ENCODE measurements at places on chromosomes 7 and 10.

DNA sequence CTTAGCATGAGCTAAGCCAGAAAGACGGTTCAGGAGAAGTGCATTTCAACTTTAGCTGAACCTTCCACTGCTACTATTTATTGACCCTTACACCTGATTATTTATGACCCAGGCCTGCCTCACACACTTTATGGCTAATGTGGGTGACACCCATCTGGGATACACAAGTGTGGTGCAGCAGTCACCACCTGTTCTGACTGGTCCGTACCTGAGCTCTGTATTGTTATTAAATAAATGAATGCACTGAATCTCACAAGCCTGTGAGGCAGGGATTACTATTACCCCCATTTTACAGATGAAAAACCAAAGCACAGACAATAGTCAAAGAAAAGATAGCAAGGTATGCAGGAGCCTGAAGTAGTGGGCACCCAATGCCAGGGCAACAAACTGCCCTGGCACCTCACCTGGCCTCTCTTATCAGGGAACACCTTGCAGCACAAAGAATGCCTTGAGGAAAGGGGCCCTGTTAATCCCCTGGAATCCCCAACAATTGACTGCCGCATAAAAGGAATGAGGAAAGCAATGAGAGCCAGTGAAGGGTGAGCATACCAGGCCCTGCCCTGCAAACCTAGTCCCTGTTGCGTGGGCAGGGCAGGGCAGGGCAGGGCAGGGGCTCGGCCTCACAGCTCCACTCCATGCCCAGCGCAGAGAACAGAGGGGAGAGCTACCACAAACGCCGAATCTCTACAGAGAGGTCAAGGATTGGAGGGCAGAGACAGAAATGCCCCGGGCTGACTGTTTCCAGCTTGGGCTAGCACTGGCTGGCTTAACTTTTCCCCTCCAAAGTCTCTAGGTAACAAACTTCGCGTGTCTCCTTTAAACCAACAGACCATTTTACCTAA is 1.3 kb downstream of the ANXA11 start:
- DNase-seq: peak; percentile 79

- peak; percentile 55 for DNase-seq
Observed at GRCh38 chr10:30068492-30069223, 9.3 kb upstream of the JCAD start.

- peak; percentile 23 for DNase-seq
Observed at GRCh38 chr7:139730746-139731612, 46.8 kb downstream of the HIPK2 start.

DNA sequence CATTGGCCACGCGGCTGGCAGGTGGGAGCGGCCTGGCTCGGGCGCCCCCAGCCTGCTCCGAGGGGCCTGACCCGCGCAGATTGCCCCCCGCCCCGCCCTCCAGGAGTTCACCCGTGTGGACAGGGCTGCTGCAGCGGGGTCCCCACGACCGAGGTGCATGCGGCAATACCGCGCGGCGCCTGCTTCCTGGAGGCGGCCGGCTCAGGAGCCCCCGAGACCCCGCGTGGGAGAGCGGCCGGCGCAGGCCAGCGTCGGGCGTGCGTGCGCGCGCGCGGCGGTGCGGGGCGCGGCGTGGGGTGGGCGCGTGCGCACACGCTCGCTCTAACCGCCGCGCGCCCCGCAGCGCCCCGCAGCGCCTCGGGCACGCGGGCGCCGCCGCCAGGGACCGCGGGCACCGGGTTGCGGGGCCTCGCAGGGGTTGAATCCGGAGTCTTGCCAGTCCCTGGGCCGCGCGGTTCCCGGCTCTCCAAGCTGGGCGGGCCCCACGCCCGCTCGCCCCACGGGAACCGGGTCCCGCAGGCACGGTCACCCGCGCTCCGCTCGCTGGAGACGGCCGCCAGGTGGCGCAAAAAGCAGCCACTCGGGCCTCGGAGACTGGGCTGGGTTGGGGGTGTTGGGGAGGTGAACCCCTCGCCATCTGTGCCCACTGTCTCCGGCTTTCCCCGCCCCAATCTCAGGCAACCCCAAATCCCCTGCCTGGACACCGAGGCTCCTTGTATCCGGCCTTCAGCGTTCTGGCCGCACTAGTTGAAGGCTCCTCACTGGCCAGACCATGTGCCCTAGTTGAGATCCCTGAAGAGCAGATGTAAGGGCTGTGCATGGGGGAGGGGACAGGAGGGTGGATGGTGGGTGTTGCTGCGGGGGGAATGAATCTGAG is 1.3 kb upstream of the ACHE start:
- peak; percentile 85 for DNase-seq

GRCh38 chr10:112698818-112699164 is 251.3 kb upstream of the TCF7L2 start:
- DNase-seq: no peak

GRCh38 chr10:84352251-84352842 is 24.0 kb downstream of the CCSER2 start:
- peak; percentile 90 for DNase-seq

DNA sequence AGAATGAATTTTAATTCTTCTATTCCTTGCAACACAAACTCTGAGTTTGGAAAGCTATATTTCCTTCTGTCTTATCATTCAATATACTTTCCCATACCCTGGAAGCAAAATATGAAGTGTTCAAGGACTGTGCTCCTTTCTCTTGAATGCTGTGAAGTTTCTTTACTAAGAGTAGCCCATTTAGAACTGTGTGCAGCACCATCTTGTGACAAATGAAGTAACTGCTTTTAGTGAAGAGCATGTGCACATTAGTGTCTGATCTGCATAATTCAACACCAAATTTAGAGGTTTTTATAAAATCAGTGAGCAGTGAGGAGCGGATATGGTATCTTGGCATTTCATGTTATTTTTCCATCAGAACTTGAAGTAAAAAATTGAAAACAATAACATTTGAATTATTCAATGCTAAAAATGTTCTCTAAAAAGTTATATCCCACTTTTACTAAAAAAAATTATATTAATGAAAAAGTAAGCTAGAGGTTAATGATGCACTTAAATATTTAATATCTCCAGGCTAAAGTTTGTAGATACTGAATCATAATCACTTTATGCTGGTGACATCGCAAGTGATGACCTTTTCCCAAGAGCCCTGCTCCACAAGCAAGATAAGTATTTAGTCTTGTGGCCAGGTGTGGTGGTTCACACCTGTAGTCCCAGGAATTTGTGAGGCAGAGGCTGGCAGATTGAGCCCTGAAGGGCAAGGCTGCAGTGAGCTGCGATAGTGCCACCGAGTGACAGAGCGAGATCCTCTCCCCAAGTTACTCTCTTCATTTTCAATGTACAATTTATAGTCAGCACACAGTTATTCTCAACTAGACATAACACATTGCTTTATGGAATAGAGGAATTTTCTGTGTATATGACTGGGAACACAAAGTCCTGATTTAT is 108.8 kb upstream of the PCLO start:
- peak; percentile 61 for DNase-seq

DNA sequence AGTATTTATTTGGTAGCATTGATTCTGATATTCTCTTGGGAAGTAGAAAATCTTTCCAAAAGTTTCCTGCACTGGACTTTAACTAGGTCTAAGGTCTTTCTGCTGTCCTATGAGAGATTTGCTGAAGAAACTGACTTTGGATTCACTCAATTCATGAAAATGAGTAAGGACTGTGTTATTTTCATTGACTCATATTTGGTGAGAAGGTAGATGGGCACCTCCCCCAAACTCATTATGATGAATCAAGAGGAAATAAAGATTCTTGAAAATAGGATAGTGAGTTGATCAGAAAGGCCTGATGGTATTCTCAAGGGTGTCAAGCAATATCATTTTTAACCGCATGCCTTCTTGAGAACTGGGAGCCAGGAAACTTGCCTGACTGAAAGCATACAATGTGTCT is 110.3 kb downstream of the RNF133 start:
- no peak for DNase-seq

All from endodermal cell (in vitro differentiated cells).